ENCODE measurements at places on chromosomes 11 and 22. TPM values are rescaled to one million over a fixed set of nuclear protein-coding genes. Genes with fewer than 3 reads are reported as not detected.

DNA sequence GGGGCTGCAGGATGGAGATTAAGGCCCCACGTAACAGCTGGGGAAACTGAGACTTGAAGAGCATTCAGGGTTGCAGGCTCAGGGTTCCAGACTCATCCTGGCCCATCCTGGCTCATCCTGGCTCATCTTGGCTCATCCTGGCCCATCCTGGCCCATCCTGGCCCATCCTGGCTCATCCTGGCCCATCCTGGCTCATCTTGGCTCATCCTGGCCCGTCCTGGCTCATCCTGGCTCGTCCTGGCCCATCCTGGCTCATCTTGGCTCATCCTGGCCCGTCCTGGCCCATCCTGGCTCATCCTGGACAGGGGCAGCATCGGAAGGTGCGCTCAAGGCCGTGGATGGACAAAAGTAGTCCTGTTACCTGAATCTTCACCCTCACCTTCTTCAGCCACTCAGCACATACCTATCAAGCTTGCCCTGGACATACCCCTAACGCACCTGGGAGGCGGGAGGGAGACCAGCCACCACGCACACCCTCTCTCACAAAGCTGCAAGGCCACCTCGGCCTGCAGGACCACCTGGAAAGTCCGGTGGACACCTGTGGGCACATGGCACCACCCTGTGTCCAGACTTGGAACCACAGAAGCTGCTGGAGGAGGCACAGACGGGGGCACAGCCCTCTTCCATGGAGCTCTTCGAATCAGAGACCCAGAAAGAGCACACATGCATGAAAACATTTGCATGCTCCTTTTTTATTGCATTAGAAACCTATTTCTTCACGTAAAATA, 20.3 kb upstream of the NLRP6 start:
- no peaks in the 10 kb centered on the region for H3K36me3 ChIP-seq
- DNase-seq: no peak
- no peaks in the 10 kb centered on the region for H3K4me1 ChIP-seq
- no peak overlapping the region for H3K27ac ChIP-seq
- no peak overlapping the region for H3K4me3 ChIP-seq

- DNase-seq: peak; percentile 47
- no peaks in the 10 kb centered on the region for H3K36me3 ChIP-seq
- H3K4me1 ChIP-seq: no peaks in the 10 kb centered on the region
- H3K27ac ChIP-seq: no peak overlapping the region
- H3K27me3 ChIP-seq: no peaks in the 10 kb centered on the region
These were observed 870 bp upstream of the FREY1 start for GRCh38 chr11:45907911-45908370.

- DNase-seq: peak; percentile 88
- H3K4me3 ChIP-seq: peak within 1 kb of the TSS; percentile 93
- H3K4me1 ChIP-seq: no peaks in the 10 kb centered on the region
- no peaks in the 10 kb centered on the region for H3K36me3 ChIP-seq
- no peaks in the 10 kb centered on the region for H3K27me3 ChIP-seq
- peak within 1 kb of the TSS; percentile 80 for H3K27ac ChIP-seq
These were observed at the start of gene CTSC for GRCh38 chr11:88337181-88337986. Gene CTSC, minus strand, starts transcription at chr11:88337736. Its CDS starts 64 bp downstream, at chr11:88337672.

DNA sequence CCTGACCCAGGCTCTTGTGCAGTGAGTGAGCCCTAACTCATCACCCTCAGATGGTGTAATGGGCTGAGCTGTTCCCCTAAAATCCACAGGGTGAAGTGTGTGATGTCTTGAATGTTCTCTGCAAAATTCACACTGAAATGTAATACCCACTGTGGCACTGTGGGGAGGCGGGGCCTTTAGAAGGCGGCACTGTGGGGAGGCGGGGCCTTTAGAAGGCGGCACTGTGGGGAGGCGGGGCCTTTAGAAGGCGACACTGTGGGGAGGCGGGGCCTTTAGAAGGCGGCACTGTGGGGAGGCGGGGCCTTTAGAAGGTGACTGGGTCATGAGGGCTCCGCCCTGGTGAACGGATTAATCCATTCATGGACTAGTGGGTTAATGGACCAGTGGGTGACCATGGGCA, 33.0 kb downstream of the CHID1 start:
- no peaks in the 10 kb centered on the region for H3K4me1 ChIP-seq
- H3K4me3 ChIP-seq: no peak overlapping the region
- H3K36me3 ChIP-seq: no peaks in the 10 kb centered on the region
- no peaks in the 10 kb centered on the region for H3K27me3 ChIP-seq

DNA sequence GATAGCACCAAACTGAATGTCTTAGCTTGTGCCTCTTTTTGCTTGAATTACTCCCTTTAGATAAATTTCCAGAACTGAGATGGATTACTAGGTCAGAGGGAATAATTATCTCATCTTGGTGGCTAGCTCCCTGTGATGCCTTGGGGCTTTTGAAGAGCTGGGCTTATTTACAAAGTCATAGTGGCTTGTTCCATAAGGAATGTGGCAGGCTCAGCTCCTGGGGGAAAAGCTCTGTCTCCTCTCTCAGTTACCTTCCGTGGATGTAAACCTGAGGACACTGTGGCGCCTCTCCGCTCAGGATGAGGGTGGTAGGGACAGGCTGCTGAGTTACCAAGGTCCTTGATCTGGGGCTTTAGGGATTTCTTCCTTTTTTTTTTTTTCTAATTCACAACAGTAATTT, 121.7 kb downstream of the PARVA start:
- no peaks in the 10 kb centered on the region for H3K4me1 ChIP-seq
- no peak for DNase-seq
- no peaks in the 10 kb centered on the region for H3K27me3 ChIP-seq
- H3K27ac ChIP-seq: no peak overlapping the region
- no peak overlapping the region for H3K4me3 ChIP-seq
- no peaks in the 10 kb centered on the region for H3K36me3 ChIP-seq

DNA sequence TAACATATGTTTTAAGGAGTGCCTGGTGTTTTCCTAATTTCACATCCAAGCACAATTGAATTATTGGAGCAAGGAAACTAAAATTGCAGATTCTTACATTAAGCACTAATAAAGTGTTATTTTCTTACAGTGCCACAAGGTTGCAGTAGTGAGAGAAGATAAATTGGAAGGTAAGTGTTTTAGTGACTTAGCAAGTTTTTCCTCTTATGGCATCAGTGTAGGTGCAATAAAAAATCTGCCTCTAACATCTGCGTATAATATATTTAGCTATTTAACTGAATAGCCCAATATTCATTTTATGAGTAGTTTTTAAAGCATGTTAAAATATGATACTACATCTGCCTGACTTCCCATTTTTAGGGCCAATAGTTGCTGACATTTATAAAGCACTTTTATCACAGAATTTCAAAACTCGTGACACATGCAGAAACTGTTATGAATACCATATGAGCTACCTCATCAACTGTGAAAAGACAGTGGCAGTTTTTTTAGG, 19.0 kb downstream of the POLD3 start:
- peak overlapping the region; percentile 70 for H3K27ac ChIP-seq
- peaks cover 13% of the 10 kb centered on the region for H3K4me1 ChIP-seq
- DNase-seq: no peak
- H3K36me3 ChIP-seq: no peaks in the 10 kb centered on the region
- H3K27me3 ChIP-seq: no peaks in the 10 kb centered on the region

DNA sequence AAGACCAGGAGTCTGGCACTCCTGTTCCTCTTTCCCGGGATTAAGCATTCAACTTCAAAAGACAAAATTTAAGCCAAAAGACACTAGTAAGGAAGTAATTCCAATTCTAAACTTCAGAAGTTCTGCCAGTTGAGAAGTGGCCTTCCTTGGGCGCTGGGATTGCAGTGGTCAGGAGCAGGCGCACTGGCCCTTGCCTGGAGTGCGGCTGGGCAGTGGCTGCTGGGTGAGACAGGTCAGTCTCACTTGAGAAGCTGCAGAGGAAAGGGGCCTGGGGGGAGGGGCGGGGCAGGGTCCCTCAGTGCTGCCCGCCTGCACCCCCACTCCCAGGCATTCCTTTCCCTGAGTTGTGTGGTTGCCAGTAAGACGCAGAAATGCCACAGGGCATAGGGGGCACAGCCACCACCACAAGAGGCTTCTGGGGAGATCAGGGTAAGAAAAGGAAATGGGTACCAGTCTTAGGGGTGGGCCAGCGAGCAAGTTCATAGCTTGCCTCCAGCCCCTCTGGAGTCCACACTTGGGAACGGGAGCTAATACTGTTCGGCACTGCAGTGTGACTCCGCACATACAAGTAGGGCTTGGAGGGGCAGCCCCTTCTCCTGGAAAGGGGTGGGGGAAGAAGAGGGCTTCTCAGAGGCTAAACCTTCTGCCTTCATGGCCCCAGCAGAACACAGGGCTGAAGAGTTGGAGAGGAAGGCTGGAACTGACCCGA, 5.5 kb downstream of the MRPL49 start:
- H3K4me1 ChIP-seq: no peaks in the 10 kb centered on the region
- H3K27ac ChIP-seq: no peak overlapping the region
- H3K27me3 ChIP-seq: no peaks in the 10 kb centered on the region
- H3K4me3 ChIP-seq: no peak overlapping the region
- no peak for DNase-seq
- H3K36me3 ChIP-seq: no peaks in the 10 kb centered on the region

- no peak overlapping the region for H3K4me3 ChIP-seq
- no peaks in the 10 kb centered on the region for H3K27me3 ChIP-seq
- H3K27ac ChIP-seq: no peak overlapping the region
- DNase-seq: no peak
- no peaks in the 10 kb centered on the region for H3K36me3 ChIP-seq
- H3K4me1 ChIP-seq: peaks cover 8% of the 10 kb centered on the region
These were observed 227.2 kb upstream of the ARHGAP20 start for GRCh38 chr11:110939471-110939870.

- peaks cover 25% of the 10 kb centered on the region for H3K4me1 ChIP-seq
- no peaks in the 10 kb centered on the region for H3K27me3 ChIP-seq
- no peak overlapping the region for H3K4me3 ChIP-seq
- DNase-seq: no peak
- no peak overlapping the region for H3K27ac ChIP-seq
These were observed 2.4 kb upstream of the TAF10 start for GRCh38 chr11:6614446-6614845.

- no peak for DNase-seq
- H3K4me3 ChIP-seq: no peak overlapping the region
- H3K27me3 ChIP-seq: no peaks in the 10 kb centered on the region
- H3K36me3 ChIP-seq: no peaks in the 10 kb centered on the region
- H3K27ac ChIP-seq: no peak overlapping the region
These were observed 150.7 kb downstream of the CCDC34 start for GRCh38 chr11:27212248-27212780.

DNA sequence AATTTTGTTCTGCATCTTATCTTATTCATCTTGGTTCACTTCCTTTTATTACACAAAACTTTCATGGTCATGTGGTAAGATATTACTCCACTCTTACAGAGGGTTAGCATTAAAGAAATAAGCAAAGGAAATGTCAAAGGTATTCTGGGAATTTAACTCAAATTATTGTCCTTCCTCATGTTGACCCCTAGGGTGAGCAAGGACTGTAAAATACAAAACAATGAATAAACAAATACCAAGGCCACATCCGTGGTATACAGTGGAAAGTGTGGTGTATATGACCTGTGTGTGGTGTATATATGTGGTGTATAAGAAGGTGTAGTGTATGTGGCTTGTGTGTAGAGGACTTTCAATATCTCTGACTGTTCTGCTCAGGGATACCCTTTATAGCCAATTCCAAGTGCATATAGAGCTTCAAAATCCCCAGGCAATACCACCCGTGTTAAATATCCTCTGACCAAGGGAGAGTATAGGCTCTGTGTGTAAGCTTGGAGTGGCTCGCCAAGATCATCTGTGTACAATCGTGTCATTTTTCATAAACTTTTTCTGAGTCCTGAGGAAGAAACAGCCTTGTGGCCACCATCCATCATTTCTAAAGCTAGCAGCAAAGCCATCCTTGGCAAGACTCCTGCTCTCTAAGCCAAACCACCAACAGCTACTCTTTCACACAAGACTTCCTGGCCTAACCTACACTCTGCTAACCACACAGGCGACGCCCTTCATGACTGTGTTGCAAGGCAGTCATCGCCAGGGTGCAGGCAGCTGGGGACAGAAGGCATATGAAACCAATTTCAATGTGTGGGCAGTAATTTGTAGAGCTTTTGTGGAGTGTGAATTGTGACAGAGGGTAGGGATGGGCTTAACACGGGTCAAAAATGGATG, 548.0 kb downstream of the ETS1 start:
- no peak overlapping the region for H3K27ac ChIP-seq
- H3K4me1 ChIP-seq: no peaks in the 10 kb centered on the region
- no peaks in the 10 kb centered on the region for H3K27me3 ChIP-seq

DNA sequence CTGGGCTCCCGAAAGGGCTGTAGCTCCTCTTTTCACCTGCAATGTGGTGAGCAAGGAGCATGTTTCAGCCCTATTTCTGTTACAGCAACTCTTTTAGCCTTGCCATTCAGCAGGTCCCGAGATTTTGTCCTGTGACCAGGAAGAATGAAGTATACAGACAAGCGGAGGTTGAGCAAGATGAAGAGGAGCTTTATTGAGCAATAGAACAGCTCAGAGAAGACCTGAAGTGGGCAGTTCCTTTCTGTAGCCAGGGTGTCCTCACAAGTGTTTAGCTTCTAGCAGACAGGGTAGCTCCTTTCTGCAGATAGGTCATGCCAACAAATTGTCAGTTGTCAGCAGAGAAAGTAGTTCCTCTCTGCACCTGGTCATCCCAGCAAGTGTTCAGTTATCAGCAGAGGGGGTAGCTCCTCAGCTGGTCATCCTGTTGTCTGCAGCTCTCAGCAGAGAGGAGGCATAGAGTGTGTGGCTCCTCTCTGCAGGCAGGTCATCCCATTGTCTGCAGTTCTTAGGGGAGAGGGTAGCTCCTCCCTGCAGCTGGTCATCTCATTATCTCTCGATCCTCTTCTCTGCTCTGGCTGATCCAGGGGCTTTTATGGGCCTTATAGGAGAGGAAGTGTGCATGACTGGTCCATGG, 5.4 kb upstream of the OR56A4 start:
- H3K27ac ChIP-seq: no peak overlapping the region
- H3K27me3 ChIP-seq: no peaks in the 10 kb centered on the region
- H3K4me1 ChIP-seq: no peaks in the 10 kb centered on the region
- H3K36me3 ChIP-seq: no peaks in the 10 kb centered on the region
- DNase-seq: no peak
- H3K4me3 ChIP-seq: no peak overlapping the region

GRCh38 chr11:81345609-81346008, 1388.1 kb downstream of the FAM181B start:
- no peak overlapping the region for H3K27ac ChIP-seq
- H3K4me1 ChIP-seq: no peaks in the 10 kb centered on the region
- H3K36me3 ChIP-seq: no peaks in the 10 kb centered on the region
- no peak overlapping the region for H3K4me3 ChIP-seq

OR52I2 gene
- total RNA-seq: not detected

PLAAT2 gene
- total RNA-seq: not detected

SUSD2 gene
- total RNA-seq: 17.6 TPM

HBE1 gene
- total RNA-seq: not detected

HBD gene
- total RNA-seq: 0.90 TPM

FJX1 gene
- 2.1 TPM for total RNA-seq

MAP4K2 gene
- 49.1 TPM for total RNA-seq

All from uterus (tissue), 4 donors.